Stimulated activated CD4-positive, alpha-beta T cell treated with anti-CD3 and anti-CD28 coated beads, Interleukin-2, amount 100 ng/mL, for 48 hours (primary cell): ENCODE measurements at places on chromosomes 6 and 20.

- DNase-seq: no peak
Observed at GRCh38 chr6:35769211-35769610, 7.2 kb upstream of the CLPSL2 start.

GRCh38 chr20:21145424-21145823, 19.5 kb downstream of the KIZ start:
- DNase-seq: no peak

- no peak for DNase-seq
Observed at GRCh38 chr20:4812216-4812615, 90.5 kb downstream of the PRND start.

GRCh38 chr6:77987035-77987384, 334.2 kb downstream of the MEI4 start:
- DNase-seq: no peak

DNA sequence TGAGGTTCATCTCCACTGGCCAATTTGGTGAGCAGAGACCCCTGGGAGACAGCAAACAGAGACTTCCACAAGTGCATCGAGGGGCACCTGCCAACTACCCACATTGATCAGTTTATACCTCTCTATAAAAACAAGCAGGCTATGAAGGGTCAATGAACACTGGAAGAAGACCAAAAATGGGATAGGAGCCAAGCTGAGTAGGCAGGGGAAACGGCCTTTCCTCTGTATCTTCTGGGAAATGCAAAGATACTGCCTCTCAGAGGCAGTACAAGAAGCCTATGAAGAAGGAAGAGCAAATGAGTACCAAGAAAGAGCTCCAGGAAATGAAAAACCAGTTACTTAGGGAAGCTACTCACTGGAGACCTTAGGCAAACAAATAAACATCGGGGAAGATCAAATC, 247.7 kb downstream of the GMDS start:
- no peak for DNase-seq

- DNase-seq: no peak
Observed at GRCh38 chr6:136971609-136972008, 49.5 kb downstream of the SLC35D3 start.

DNA sequence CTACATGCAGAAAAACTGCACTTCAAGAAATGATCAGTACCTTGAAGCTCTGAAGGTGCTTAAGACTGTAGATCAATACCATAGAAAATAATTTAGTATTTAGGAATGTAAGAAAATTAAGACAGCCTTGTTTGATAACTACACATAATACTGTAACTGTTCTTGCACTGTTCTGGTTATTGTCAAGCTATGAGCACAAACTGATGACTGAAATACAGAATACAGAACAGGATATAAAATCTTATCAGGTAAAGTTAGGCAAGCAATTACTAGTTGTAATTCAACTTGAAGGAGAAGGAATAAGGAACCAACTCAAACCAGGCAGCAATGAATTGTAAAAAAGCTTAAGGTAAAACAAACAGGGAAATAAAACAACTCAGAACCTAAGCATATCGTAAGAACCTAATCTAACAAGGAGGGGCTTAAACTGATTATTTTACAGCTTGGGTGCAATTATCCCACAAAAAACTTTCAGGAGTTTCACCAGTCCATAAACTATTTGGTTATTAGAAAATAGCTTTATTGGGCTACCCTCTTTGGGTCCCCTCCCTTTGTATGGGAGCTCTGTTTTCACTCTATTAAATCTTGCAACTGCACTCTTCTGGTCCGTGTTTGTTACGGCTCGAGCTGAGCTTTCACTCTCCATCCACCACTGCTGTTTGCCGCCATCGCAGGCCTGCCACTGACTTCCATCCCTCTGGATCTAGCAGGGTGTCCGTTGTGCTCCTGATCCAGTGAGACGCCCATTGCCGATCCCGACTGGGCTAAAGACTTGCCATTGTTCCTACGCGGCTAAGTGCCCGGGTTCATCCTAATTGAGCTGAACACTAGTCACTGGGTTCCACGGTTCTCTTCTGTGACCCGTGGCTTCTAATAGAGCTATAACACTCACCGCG, 97.7 kb downstream of the ATG5 start:
- DNase-seq: no peak

DNA sequence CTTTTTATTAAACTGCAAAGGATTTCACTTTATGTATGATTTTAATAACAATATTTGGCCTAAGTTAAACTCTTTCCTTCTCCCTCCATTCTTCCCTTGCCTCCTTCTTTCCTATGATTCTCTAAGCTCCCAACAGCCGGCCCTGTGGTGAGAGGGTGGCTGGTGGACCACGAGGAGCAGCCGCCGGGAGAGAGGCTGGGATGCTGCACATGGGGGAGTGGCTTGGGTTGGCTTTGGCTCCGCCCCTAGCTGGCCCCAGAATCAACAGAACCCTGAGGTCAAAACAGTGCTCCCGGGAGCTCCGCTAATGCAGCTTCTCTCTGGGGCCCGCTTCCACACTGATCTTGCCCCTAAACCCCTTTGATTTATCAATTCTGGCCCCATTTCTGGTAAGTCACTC, 389.8 kb upstream of the AGPAT4 start:
- DNase-seq: no peak

DNA sequence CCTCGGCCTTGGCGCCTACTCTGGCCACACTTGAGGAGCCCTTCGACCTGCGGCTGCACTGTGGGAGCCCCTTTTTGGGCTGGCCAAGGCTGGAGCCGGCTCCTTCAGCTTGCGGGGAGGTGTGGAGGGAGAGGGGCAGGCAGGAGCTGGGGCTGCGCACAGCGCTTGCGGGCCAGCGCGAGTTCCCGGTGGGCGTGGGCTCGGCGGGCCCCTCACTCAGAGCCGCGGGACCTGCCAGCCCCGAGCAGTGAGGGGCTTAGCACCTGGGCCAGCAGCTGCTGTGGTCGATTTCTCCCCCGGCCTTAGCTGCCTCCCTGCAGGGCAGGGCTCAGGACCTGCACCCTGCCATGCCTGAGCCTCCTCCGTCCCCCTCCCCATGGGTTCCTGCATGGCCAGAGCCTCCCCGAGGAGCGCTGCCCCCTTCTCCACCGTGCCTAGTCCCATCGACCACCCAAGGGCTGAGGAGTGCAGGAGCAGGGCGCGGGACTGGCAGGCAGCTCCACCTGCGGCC, 136.8 kb downstream of the EPHA7 start:
- no peak for DNase-seq

DNA sequence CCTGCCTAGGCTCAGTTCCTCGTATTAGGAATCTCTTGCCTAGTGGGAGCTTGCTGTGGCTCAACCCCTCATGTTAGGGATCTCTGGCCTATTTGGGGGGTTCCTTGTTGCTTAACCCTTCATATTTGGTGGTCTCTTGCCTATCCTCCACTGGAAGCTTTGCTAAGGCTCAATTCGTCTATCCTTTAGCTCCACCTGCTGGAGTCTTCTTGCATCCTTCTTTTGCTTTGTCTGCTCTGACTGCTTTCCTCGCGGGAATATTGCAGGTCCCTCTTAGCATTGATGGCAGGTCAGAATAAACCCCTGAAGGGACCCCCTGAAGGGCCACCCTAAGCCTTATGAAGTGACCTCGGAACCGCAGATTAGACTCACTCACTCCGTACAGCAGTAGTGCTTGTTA, 203.0 kb upstream of the TBX18 start:
- no peak for DNase-seq
